ENCODE measurements at places on chromosomes 3 and 15. TPM values are rescaled to one million over a fixed set of nuclear protein-coding genes. Genes with fewer than 3 reads are reported as not detected.
A peak's percentile ranks its signal among the peaks of the same experiment; 100 is the strongest.

PXYLP1 gene
- polyA plus RNA-seq = 6.2 TPM

TMCO5A gene
- not detected for polyA plus RNA-seq

EIF5A2 gene
- polyA plus RNA-seq = 31.9 TPM

KY gene
- 0.12 TPM for polyA plus RNA-seq

APBA2 gene
- 9.5 TPM for polyA plus RNA-seq

CAMK2N2 gene
- 0.24 TPM for polyA plus RNA-seq

ROPN1 gene
- not detected for polyA plus RNA-seq

STRIT1 gene
- not detected for polyA plus RNA-seq

COL6A6 gene
- polyA plus RNA-seq = 0.11 TPM

- H3K4me1 ChIP-seq = peaks cover 29% of the 10 kb centered on the region
- peak overlapping the region; percentile 84 for H3K27ac ChIP-seq
- H3K36me3 ChIP-seq = no peaks in the 10 kb centered on the region
- no peak overlapping the region for H3K4me3 ChIP-seq
- DNase-seq = peak; percentile 94
Observed at GRCh38 chr15:62444104-62445022, 279.3 kb upstream of the C2CD4B start.

- no peaks in the 10 kb centered on the region for H3K36me3 ChIP-seq
- H3K27me3 ChIP-seq = no peaks in the 10 kb centered on the region
- no peak overlapping the region for H3K4me3 ChIP-seq
Observed at GRCh38 chr3:63042833-63043232, 167.6 kb upstream of the CADPS start.

DNA sequence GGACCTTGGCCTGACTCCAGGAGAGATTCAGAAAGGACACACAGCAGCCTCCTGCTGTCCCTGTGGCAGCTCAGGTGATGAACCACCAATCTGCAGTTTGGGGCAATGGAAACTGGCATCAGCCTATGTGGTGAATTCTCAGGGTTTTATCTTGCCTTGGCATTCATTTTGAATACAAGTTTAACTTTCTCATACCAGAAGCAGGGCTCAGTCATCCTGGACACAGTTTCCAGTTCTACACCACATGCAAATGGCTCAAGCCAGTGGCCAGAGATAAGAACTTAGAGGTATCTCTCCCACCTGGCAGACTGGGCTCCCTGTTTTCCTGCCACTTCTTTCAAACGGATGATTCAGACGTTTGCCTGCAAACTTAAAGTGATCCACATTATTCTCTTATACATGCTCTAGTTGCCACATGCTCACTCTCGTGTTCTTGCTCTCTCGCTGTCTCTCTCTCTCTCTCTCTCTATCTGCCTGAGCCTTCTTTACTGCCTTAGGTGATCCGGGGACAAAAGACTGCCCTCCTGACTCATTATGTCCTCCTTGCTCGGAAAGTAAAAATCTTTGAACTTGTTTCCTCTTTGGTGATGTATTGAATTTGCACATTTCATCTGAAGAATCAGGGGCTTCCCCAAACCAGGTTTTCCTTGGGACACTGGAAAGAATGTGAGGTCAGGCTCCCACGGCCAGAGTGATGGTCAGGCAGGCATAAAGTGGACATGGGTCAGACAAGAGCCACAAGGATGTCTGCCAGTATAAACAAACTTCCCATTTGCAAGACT, 99.6 kb upstream of the STT3B start:
- no peak overlapping the region for H3K4me3 ChIP-seq
- H3K27me3 ChIP-seq = no peaks in the 10 kb centered on the region
- H3K36me3 ChIP-seq = no peaks in the 10 kb centered on the region
- no peak overlapping the region for H3K27ac ChIP-seq
- H3K4me1 ChIP-seq = no peaks in the 10 kb centered on the region

GRCh38 chr3:40333416-40333815, 23.9 kb downstream of the EIF1B start:
- H3K27ac ChIP-seq = no peak overlapping the region
- H3K4me1 ChIP-seq = no peaks in the 10 kb centered on the region
- no peaks in the 10 kb centered on the region for H3K27me3 ChIP-seq
- no peak overlapping the region for H3K4me3 ChIP-seq
- DNase-seq = no peak
- no peaks in the 10 kb centered on the region for H3K36me3 ChIP-seq

DNA sequence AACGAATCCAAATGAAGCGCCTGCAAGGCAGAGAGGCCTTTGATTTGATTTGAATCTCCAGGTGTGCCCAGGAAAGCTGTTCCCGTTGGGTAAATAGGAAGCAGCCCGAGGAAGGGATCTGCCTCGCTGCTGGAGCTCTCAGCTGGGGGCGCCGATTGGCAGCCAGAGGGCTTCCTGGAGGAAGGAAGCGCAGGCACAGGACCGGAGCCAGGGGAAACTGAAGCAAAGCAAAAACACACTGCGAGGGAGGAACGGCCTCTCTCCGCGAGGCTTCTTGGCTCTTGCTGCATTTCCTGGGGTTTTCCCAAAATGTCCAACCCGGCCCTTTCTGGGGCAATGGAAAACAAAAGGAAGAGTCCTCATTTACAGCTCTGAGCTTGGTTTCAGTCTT, 80.3 kb downstream of the TMEM266 start:
- peaks cover 14% of the 10 kb centered on the region for H3K27me3 ChIP-seq
- no peak overlapping the region for H3K4me3 ChIP-seq
- DNase-seq = no peak

DNA sequence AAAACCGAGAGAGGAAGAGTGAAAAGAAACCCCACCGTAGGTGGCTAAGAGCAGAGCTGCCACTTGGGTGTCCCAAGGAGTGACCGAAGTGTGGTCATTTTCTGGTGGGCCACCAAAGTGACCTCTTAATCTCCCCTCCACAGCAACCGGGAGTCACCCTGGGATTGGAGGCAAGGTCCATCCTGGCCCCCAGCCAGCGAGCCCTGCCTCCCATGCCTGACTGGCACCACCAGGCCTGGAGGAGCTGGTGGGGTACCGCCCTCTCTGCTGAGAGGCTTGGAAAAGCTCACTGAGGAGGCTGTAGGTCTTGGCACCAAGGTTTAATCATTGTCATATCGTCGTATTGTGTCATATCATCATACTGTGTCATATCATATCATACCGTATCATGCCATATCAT, 74.0 kb upstream of the TRPM1 start:
- no peak overlapping the region for H3K4me3 ChIP-seq
- H3K36me3 ChIP-seq = no peaks in the 10 kb centered on the region
- no peak for DNase-seq
- H3K27ac ChIP-seq = no peak overlapping the region
- H3K27me3 ChIP-seq = no peaks in the 10 kb centered on the region

DNA sequence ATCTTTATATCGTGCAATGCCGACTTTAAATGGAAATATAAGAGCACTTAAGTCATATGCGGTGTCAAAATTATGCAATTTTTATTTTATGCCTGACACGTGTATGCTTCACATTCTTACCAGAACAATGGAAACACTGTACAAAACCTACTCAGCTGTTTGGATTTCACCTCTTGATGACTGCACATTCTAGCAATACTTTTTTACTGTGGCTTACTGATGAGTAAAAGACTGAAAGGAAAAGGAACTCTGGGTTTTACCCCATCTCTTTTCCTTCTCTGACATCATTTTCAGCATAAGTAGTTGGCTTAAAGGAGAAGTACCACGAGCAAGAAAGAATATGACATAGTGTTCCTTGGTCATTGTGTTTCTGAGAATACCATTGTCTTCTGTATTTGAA, 142.8 kb downstream of the POLR2M start:
- peak; percentile 9 for DNase-seq
- H3K4me3 ChIP-seq = no peak overlapping the region
- H3K4me1 ChIP-seq = no peaks in the 10 kb centered on the region
- H3K36me3 ChIP-seq = no peaks in the 10 kb centered on the region

- H3K27me3 ChIP-seq = no peaks in the 10 kb centered on the region
- H3K36me3 ChIP-seq = no peaks in the 10 kb centered on the region
- H3K4me1 ChIP-seq = no peaks in the 10 kb centered on the region
- H3K4me3 ChIP-seq = no peak overlapping the region
Observed at GRCh38 chr15:91983729-91984340, 130.3 kb downstream of the SLCO3A1 start.

DNA sequence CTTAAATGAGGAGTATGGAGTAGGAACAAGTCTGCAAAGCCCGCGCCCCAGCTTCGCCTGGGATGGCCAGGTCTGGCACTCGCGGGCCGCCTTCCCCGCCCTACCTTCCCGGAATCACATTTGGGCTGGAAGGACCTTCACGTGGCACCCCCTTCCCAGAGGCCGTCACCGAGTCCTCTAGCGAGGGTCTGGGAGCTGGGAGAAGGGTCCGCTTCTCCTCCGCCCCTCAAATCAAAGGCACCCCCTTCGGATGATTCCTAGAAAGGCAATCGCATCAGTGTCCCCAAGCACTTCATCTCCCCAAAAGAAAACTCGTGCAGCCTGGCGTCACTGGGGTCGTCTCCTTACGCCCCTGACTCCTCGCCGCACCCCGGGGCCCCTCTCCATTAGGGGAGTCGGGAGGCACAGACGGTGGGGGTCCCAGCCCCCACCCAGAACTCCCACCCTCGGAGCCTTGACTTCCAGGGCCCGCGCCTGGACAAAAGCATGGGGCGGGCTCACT, 380 bp downstream of the MYLK start:
- peaks cover 7% of the 10 kb centered on the region for H3K4me1 ChIP-seq
- peak overlapping the region; percentile 79 for H3K4me3 ChIP-seq
- H3K27me3 ChIP-seq = no peaks in the 10 kb centered on the region
- peaks cover 7% of the 10 kb centered on the region for H3K36me3 ChIP-seq
- peak; percentile 27 for DNase-seq

DNA sequence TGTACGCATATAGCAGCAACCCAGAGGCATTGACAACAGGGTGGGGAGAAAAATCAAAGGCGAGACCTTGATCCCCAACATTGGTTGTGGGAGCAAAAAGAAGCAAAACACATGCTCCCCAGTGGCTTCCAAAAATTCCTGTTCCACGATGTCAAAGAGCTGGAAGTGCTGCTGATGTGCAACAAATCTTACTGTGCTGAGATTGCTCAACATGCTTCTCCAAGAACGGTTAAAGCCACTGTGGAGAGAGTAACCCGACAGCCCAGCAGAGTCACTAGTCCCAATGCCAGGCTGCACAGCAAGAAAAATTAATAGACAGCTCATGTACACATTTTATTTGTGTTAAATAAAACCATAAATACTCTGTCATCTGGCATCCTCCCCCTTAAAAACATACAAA, 179.9 kb upstream of the PFN2 start:
- H3K27me3 ChIP-seq = no peaks in the 10 kb centered on the region
- no peaks in the 10 kb centered on the region for H3K36me3 ChIP-seq
- DNase-seq = peak; percentile 68
- H3K27ac ChIP-seq = no peak overlapping the region
- H3K4me1 ChIP-seq = peaks cover 32% of the 10 kb centered on the region

GRCh38 chr15:101399431-101399830, 90.1 kb downstream of the PCSK6 start:
- no peaks in the 10 kb centered on the region for H3K4me1 ChIP-seq
- H3K27ac ChIP-seq = no peak overlapping the region
- H3K4me3 ChIP-seq = no peak overlapping the region
- H3K36me3 ChIP-seq = no peaks in the 10 kb centered on the region
- peaks cover 2% of the 10 kb centered on the region for H3K27me3 ChIP-seq

- H3K4me3 ChIP-seq = no peak overlapping the region
- no peak overlapping the region for H3K27ac ChIP-seq
- DNase-seq = no peak
- H3K4me1 ChIP-seq = peaks cover 3% of the 10 kb centered on the region
- H3K27me3 ChIP-seq = no peaks in the 10 kb centered on the region
Observed at GRCh38 chr3:70821602-70822001, 509.2 kb upstream of the MDFIC2 start.

DNA sequence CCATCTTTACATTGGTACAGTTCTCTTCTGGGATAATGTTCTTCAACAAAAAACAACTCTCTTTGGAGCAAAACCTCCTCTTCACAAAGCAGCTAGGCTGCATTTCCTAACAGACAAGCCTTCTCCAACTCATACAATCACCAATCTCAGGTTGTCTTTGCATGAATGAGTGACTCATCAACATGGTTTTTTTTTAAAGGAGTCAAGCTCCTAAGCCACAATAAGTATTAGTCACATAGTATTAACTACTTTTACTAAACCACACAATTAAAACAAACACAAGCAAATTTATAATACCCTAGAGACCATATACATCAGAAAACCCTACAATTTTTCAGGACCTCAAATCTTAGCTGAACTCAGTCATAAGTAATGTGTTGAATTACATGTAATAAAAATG, 137.4 kb downstream of the TBC1D5 start:
- no peak overlapping the region for H3K4me3 ChIP-seq
- H3K36me3 ChIP-seq = no peaks in the 10 kb centered on the region
- H3K27me3 ChIP-seq = no peaks in the 10 kb centered on the region
- H3K4me1 ChIP-seq = peaks cover 4% of the 10 kb centered on the region
- peak; percentile 90 for DNase-seq

- H3K4me3 ChIP-seq = no peak overlapping the region
- H3K27ac ChIP-seq = no peak overlapping the region
- no peaks in the 10 kb centered on the region for H3K27me3 ChIP-seq
- peaks cover 2% of the 10 kb centered on the region for H3K4me1 ChIP-seq
- no peak for DNase-seq
Observed at GRCh38 chr3:12585181-12585580, 28.3 kb downstream of the MKRN2 start.

GRCh38 chr3:112013058-112013783, 14.5 kb downstream of the TAGLN3 start:
- no peak overlapping the region for H3K27ac ChIP-seq
- H3K4me1 ChIP-seq = no peaks in the 10 kb centered on the region
- H3K4me3 ChIP-seq = no peak overlapping the region
- H3K27me3 ChIP-seq = no peaks in the 10 kb centered on the region
- peak; percentile 71 for DNase-seq

DNA sequence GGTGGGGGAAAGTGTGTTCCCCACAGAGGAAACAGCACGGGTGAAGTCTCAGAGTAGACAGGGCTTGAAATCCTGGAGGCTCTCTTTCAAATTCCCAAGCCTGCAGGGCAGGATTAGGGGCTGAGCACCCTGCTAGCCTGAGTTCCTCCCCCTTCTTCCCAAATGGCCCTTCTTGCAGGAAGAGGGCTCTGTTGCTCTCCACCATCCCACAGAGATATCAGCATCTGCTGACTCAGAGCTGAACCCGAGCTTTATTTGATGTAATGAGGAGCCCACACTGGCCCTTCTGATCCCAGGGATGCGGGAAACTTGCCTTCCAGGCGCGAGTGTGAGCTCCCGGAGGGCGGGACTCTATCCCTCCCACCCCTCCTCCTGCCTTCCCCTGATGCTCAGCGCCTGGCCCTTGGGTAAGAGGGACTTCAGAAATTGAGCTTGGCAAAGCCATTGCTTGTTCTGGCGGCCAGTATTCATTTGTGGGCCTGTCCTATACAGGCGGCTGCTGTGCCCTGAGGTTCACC, 1.4 kb upstream of the STRA6 start:
- no peak overlapping the region for H3K27ac ChIP-seq
- no peaks in the 10 kb centered on the region for H3K36me3 ChIP-seq
- H3K27me3 ChIP-seq = peaks cover 3% of the 10 kb centered on the region
- DNase-seq = peak; percentile 57
- no peak overlapping the region for H3K4me3 ChIP-seq

GRCh38 chr3:124859025-124859424, 28.1 kb downstream of the ITGB5 start:
- peaks cover 18% of the 10 kb centered on the region for H3K4me1 ChIP-seq
- DNase-seq = peak; percentile 45
- no peak overlapping the region for H3K4me3 ChIP-seq
- no peaks in the 10 kb centered on the region for H3K27me3 ChIP-seq
- peak overlapping the region; percentile 69 for H3K27ac ChIP-seq

All from fibroblast of lung (primary cell).